Muscle of leg (tissue), 16 donors: ENCODE measurements at places on chromosomes 1 and 21.

DNA sequence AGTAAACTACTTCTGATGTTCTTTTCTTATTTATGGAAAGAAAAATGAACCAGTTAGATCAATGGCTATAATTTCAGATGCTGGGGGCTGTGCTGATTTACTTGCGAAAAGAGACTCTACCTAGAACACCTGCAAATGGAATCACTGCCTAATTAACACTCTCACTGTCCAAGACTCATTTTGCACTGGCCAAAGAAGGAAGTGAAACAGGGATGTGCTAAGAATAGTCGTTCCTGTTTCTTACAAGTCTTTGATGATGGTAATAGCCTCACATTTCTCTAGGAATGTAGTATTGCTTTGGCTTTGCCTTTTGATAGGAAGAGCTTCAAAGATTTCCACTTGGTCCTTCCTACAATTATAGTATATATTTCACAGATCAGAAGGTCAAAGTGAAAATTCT, 12.7 kb upstream of the TSNAX start:
- DNase-seq = peak; percentile 63

DNA sequence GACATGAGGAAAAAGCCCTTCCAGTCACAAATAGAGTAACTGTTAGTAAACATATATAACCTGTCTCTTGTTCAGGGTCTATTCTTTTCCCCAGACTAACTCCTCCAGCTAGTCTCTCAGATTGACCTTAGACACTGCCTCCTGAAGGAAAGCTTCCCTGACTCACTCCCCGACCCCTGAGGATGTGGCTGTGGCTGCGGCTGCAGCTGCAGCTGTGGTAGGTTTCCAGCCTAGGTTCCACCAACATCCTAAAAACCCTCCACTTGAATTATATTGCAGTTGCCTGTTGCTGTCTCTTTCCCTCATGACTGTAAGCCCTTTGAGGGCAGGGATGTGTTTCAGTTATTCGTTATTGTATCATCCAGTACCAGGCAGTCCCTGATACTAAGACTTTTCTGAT, 132.9 kb upstream of the C1orf21 start:
- no peak for DNase-seq

DNA sequence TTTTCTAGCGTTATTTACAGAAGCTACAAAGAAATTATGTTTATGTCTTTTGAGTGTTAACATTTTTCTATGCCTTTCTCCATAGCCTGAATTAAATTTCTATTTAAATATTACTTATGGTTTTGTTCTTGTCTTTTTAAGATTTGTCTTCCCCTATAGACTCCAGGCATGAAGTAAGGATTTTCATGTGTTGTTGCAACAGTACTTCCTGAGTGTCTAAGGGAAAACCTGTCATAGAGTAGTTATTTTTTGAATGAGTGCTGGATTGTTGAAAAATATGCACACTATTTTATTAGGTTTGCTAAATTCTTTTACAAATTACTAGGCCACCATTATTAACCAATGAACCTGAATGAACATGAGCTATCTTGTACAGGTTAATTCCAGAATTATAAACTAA, 27.1 kb downstream of the SAMSN1 start:
- no peak for DNase-seq

GRCh38 chr1:24454673-24455072, 39.1 kb downstream of the NIPAL3 start:
- no peak for DNase-seq

- no peak for DNase-seq
Observed at GRCh38 chr1:159352436-159352835, 50.3 kb downstream of the FCER1A start.

DNA sequence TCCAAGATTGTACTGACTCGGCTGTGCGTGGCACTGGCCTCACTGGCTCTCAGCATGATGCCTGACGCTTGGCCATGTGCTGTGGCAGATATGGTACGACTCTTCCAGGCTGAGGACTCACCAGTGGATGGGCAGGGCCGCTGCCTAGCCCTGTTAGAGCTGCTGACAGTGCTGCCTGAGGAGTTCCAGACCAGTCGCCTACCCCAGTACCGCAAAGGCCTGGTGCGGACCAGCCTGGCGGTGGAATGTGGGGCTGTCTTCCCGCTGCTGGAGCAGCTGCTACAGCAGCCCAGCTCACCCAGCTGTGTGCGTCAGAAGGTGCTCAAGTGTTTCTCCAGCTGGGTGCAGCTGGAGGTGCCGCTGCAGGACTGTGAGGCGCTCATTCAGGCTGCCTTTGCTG, 2.9 kb downstream of the IPO13 start:
- no peak for DNase-seq
